Eye (tissue), 1 donor: ENCODE measurements at places on chromosomes 2 and 18.
A peak's percentile ranks its signal among the peaks of the same experiment; 100 is the strongest.

DNA sequence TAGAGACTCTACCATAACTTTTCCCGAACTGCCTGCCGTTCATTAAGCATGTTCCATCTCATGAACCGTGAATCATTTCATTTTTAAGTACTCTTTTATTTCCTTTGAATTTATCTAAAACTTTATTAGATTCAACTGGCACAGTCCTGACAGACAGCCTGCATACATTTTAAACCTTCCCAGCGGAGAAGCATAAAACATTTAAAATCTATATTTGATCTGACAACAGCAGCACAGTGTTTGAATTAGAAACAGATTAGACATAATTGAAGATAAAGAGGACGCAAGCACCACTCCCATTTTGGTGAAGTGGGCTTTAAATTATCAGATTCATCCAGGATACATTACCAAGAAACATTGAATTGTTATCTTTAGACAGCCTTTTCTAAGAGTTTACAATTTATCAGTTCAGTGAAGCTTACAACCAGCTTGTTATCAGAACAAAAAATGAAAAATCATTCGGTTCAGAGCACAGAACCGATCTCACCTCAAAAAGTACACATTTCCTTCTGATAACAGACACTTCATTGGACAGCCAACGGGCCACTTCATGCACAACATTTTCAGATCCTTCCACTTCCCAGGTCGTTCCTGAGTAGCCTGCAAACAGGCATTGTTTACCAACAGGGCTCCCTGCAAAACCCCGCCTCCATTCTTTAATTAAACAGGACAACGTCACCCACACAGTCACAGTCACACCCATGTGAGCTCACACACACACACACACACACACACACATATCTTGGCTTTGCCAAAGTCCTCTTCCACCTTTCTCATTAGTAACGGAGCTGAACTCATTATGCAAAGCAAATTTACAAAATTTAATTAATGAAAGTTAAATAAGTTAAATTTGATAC is 171.2 kb downstream of the SP3 start:
- no peak for DNase-seq

GRCh38 chr2:20361893-20362292 is 11.2 kb upstream of the PUM2 start:
- DNase-seq = no peak

DNA sequence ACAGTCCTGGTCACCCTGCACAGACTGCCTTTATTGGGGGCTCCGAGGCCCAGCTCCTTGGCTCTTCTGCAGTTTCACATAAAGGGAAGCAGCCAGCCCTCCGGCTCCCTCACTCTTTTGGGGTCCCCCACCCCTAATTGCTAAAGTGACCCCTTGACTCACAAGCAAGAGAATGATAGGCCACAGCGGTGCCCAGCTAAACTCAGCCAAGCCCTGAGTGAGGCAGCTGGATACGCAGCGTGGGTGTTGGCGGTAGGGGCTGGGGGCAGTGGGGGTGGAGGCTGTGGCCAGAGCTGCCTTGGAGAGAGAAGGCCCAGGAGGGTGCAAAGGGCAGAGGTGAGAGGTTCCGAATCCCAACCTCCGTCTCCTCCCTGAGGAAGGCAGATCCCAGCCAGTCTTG is 25.5 kb upstream of the ALPP start:
- no peak for DNase-seq

GRCh38 chr2:176234156-176234555 is 35.1 kb upstream of the MTX2 start:
- no peak for DNase-seq

DNA sequence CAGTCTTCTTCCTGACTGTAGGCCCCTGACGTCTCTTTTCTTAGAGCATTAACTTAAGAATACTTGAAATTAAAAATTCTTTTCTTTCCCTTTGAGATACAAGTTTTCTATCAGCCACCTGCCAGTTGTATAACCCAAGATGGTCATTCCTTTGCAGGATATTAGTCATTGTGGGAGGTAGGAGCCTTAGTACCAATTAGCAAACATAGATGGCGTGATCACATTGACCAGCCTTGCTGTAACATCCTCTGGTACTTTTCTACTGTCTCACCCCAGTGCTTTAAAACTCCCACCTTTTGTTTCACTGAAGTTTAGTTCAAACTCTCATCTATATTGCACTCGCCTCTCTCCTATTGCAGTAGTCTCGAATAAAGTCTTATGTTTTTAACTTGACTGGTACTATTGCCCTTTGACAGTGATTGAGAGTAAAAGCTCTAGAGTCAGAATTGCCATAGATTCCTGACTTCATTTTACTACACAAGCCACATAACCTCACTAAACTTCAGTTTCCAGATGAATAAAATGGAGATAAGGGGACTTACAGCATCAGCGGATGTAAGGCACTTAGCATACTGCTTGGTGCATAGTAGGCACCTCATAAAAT is 74.1 kb downstream of the VRK2 start:
- DNase-seq = no peak

- no peak for DNase-seq
Measured at GRCh38 chr2:144030791-144031190, 489.1 kb downstream of the ZEB2 start.

GRCh38 chr2:71669628-71670429 is 216.5 kb downstream of the DYSF start:
- no peak for DNase-seq

GRCh38 chr18:22066083-22066485 is 103.3 kb upstream of the GATA6 start:
- no peak for DNase-seq

DNA sequence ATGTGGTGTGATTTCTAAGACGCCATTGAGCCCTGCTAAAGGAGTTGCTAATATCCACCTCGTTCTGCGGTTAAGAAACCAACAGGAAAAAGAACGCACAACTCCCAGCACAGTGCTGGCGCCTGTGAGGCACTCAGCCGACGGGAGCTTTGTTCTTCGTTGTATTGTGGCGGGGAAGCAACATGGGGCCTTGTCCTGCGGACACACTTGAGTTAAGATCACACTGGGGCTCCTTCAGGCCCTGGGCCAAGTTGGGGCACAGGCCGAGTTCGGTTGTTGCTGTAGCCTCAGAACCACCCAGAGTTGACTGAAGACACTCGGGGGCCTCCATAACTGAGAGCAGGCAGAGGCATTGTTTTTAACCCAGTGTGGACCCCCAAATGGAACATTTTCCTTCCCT is 30.6 kb upstream of the CD8A start:
- DNase-seq = no peak

GRCh38 chr2:229879191-229879950 is 42.4 kb downstream of the TRIP12 start:
- no peak for DNase-seq

DNA sequence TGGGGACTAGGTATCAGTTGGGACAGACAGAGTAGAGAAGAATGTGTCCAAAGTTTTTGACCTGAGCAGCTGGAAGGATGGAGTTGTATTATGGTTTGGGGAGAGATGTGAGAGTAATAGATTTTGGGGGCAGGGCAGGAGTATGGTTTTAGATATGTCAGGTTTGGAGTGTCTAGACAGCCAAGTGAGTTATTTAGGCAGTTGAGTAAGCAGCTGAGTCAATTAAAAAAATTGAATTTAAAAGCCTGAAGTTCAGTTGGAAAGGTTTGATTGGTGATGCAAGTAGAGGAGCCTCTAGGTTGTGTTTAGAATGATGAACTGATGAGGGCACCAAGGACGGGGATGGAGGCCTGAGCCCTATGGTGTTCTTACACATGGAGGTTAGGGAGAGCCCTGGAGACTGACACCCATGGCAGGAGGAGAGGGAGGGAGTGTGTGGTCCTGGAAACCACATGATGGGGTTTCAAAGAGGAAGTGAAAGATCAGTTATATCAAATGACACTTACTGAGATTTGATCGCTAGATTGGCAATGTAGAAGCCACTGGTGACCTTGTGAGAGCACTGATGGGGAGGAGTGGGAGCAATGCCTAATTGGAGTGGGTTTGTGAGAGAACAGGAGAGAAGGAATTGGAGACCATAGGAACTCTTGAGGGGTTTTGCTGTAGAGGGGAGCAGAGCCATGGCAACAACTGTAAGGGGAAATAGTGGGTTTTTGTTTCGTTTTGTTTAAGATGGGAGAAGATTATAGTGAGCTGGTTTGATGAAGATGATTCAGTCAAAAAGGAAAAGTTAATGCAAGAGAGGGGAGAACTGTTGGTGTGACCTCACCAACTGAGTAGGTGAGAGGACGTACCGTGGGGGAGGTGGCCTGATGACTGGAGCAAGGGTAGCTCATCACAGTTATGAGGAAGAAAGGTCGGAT is 10.3 kb downstream of the ITGA6 start:
- no peak for DNase-seq

DNA sequence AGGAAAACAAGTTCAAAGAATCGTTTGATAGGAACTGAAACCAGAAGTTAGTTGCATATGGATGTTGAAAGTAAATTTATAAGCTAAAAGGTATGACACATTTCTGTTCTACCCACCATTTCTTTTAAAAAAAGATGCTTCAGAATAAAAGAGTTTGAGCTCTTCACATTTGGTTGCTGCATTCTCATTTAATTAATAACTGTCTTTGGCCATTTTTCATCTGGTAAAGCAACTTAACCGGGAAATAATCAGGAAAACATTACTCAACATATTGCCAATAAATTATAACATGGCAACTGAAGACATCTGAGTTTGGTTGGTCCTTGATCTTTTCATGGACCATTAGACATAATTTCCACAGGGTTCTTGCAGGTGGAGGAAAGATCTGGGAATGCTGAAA is 180.2 kb upstream of the TWIST2 start:
- no peak for DNase-seq

DNA sequence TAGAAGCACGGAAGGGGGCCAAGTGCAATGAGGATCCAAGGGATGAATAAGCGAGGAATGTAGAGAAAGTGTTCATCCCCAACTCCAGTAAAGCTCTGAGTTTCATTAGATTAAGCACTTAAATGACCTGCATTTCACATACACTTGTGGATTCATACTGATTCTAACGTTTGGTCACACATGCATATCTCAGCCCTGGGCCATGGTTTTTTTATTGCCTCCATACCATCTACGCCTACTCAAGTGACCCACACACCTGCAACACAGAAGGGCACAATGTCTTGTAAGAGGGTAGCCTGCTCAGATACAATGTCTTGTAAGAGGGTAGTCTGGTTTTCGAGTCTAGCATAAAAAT is 566 bp upstream of the MRPS5 start:
- DNase-seq = no peak

- peak; percentile 76 for DNase-seq
Measured at GRCh38 chr2:50529600-50530218, 502.2 kb downstream of the NRXN1 start.

DNA sequence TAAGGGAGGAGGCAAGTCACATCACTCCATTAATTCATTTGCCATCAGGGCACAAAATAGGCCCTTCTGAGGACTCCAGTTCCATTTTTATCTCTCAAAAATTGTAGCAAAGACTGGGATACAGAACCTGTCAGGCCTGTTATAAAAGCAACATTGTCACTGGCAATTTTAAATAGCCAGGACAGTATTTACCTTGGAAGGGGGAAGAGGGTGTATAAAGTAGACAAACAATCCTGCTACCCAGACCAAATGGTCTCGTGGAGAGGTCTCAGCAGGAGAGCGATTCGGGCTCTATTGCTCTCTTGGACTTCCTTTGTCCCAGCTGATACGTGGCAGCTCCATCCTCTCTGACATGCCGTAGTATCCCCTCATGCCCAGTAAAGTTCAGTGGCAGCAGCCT is 740.3 kb upstream of the HS6ST1 start:
- no peak for DNase-seq

- peak; percentile 85 for DNase-seq
Measured at GRCh38 chr2:198374375-198375082, 570.1 kb downstream of the PLCL1 start.

- no peak for DNase-seq
Measured at GRCh38 chr2:204722207-204722606, 176.9 kb downstream of the PARD3B start.

- peak; percentile 71 for DNase-seq
Measured at GRCh38 chr2:41791523-41791922, 256.3 kb upstream of the PKDCC start.

GRCh38 chr18:22999212-22999611 is 66.1 kb downstream of the RBBP8 start:
- DNase-seq = no peak

GRCh38 chr2:9380702-9381628 is 42.4 kb downstream of the ITGB1BP1 start:
- DNase-seq = peak; percentile 55

GRCh38 chr18:46754661-46755292 is 2.1 kb downstream of the ST8SIA5 start:
- peak; percentile 38 for DNase-seq

DNA sequence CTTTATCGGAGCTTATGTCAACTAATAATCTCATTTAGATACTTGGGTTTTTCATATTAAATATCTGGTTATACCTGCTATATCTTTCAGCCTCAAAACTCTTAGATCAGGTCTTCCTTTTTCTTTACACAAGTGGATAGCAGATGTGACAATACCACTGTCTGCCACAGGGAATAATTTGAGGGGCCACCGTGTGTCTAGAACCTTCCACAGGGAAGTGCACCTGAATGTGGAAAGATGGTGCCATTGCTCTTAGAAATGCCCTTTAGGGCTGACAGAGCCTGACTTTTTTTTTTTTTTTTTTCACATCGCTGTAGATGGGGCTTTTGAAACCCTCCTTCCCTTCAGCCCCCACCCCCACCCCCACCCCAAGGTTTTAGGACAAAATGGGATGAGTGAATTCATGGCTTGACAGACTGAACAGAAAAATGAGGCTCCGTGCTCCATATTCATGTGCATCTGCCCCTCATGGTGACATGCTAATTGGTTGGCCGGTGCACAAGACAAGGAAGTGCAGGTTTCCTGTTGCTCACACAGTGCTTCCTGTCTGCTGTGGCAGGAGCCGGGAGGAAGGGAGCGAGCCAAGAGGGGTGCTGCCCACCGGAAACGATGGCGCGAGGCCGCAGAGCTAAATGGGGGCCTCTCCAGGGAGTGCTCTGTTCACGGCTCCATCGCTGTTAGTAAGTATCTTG is 246.0 kb downstream of the LDLRAD4 start:
- DNase-seq = no peak

DNA sequence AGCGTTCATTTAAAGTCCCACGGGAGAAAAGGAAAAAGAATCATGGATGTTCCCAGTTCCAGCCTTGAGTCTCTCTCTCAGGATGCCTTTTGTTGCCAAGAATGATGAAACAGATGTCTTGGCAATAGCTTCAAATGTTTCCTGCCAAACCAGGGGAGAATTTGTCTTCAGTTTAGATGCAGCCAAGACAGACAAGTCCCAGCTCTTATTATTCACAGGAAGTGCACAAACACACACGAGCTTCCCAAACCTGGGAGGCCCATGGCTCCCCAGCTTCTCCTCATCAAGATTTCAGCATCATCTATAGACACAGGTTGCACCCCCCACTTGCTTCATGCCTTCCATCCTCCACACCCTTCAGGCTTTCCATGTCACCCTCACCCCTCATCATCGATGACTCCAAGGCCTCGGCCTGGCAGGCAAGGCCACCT is 45.9 kb downstream of the HS1BP3 start:
- no peak for DNase-seq

- DNase-seq = no peak
Measured at GRCh38 chr2:96305979-96306308, 598 bp upstream of the SNRNP200 start.

- DNase-seq = no peak
Measured at GRCh38 chr2:68330691-68331090, 10.9 kb upstream of the CNRIP1 start.
